Glutamatergic neuron (in vitro differentiated cells): ENCODE measurements at places on chromosomes 7 and 10.
A peak's percentile ranks its signal among the peaks of the same experiment; 100 is the strongest.

DNA sequence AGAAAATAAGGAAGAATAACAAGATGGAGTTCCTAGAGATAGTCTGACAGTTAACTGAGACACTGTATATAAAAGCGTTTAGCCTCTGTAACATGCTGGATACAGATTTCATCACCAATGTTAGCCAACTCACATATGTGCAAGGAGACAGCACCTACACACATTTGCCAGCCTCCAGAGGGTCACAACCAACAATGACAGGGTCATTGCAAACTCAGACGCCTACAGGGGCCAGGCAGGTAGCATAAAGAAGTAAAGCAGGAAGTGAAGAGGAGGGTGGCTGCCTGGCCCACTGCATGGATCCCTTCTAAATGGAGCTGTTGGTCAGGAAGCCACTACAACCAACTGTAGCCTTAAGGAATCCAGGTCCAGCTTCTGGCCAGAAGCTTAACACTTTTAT is 50.4 kb downstream of the NRAP start:
- DNase-seq = no peak

GRCh38 chr7:101885597-101885955 is 68.2 kb downstream of the CUX1 start:
- DNase-seq = no peak

DNA sequence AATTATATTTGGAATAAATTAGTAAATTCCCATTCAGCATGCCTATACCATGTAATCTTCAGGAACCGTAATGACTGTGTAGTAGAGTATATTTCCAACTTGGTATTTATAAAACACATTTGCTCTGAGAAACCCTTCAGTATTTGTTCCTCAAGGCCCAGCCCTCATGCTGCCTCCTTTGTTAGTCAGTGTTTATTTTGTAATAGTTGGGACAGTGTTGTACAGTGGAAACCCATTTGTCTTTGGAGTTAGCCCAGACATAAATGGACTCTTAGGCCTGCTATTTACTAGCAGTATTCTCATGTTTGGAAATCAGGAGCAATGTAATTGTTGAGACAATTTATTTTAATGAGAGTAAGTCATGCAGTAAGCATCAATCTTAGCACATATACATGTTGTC is 686.9 kb downstream of the AUTS2 start:
- DNase-seq = no peak

GRCh38 chr7:111401516-111401915 is 160.8 kb downstream of the IMMP2L start:
- DNase-seq = no peak

GRCh38 chr7:45573661-45574415 is at the start of gene ADCY1:
TSS of gene ADCY1 (plus strand) at chr7:45574368. CDS start at chr7:45574544, 176 bp downstream.
- peak; percentile 75 for DNase-seq

- DNase-seq = no peak
These were observed 36.5 kb downstream of the GLUD1 start for GRCh38 chr10:87058171-87058570.

DNA sequence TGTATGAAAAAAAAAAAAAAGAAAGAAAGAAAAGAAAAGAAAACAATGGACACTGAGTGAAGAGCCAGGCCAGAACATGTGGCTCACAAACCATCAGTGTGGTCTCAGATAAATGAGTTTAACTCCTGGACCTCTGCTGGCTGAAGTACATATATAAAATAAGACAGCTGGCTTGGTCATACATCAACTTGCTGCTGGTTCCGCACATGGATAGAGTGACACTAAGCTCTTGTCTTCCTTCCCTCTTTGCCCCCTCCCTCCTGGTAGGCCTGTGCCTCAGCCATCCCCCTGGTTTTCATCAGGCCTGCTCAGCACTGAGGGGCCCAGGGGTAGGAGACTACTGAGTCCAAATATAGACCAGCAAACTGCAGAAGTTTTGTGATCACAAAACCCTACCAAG is 58.1 kb upstream of the DGKI start:
- DNase-seq = no peak

DNA sequence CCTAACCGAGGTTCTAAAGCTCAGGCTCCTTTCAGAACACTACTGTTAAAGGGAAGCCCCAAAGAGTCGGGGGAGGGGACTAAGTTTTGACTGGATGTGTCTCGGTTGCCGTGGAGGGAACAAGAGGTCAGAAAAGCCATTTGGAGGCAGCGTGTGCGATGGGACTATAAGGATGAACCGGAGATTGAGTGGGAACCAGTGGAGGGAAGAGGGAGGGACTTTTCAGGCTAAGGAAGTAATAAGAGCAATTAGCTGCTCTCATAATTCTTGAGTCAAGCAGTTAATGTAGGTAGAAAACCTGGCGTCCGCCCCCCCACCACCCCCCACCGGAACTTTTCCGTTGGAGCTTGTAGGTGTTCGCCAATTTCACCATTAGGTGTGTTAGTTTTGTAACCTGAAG is 491 bp upstream of the AKAP9 start:
- no peak for DNase-seq

DNA sequence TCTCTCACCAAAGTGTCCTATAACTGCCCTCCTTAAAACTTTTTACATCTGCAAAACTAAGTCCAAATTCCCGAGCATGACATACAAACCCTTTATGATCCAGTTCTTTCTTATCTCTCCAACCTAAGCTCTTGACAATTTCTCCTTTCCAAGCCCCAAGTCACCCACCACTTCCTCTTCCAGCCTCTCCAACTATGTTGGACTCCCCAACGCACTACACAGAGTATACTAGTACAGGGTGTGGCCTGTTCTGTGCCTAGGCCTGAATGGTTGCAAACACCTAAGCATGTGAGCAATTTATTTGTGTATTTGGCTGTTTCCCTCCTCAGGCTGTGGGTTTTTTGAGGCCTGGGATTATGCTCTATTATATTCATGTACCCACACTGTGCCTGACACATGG is 101.2 kb upstream of the APBB1IP start:
- DNase-seq = no peak

DNA sequence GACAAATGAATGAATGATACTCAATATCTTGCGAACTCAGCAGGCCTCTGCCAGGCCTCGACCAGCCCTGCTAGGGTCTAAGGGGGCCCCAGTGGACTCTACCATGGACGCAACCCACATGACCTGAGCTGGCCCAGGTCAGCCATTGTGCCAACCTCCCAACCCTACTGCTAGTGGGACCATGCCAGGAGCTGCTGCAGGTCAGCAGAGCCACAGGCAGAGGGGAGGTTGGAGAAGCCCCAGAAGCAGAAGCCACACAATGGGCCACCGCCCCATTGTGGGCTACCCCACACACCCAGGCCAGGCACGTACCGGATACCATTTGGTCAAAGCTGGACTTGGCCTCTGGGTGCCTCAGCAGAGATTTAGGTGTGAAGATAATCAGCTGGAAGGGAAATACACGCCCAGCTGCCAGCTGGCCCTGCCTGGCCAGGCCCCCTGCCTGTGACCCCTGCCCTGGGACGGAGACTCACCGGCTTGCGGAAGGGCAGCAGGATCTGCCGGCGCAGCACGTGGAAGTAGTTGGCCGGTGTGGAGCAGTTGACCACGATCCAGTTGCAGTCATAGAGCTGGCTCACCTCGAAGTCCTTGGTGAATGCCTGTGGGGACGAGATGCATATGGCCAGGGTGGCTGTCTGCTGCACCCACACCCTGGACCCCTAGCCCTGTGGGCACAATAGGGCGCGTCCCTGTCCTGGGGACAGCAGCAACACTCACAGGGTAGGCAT is 24.5 kb downstream of the OGDHL start:
- no peak for DNase-seq

GRCh38 chr7:41421056-41421455 is 281.8 kb downstream of the INHBA start:
- DNase-seq = no peak

DNA sequence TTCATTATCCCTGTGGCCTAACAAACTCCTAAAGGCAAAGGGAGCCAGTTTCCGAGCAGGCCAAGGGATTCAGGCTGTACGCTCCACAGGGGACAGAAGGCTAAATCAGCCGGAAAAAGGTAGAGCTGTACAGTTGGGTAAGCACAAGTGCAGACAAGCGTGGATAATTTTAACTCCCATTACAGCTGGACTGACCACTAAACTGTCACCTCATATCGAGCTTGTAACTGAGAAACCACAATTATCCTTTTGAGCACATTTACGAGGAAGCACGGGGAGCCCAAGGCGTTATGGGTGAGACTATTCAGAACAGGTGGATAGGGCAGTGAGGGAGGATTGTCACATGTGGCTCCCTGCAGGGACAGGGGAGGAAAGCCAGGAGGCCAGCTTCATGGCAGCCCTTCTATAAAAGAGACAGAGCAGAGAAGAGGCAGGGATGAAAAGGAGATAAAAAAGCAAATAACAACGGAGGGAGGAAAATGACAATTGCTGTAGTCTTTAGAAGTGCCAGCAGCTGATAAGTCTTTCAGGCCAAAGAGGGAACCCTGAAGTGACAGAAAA is 288.0 kb downstream of the FGFR2 start:
- no peak for DNase-seq

GRCh38 chr7:94449151-94449725 is 54.5 kb downstream of the COL1A2 start:
- DNase-seq = no peak

DNA sequence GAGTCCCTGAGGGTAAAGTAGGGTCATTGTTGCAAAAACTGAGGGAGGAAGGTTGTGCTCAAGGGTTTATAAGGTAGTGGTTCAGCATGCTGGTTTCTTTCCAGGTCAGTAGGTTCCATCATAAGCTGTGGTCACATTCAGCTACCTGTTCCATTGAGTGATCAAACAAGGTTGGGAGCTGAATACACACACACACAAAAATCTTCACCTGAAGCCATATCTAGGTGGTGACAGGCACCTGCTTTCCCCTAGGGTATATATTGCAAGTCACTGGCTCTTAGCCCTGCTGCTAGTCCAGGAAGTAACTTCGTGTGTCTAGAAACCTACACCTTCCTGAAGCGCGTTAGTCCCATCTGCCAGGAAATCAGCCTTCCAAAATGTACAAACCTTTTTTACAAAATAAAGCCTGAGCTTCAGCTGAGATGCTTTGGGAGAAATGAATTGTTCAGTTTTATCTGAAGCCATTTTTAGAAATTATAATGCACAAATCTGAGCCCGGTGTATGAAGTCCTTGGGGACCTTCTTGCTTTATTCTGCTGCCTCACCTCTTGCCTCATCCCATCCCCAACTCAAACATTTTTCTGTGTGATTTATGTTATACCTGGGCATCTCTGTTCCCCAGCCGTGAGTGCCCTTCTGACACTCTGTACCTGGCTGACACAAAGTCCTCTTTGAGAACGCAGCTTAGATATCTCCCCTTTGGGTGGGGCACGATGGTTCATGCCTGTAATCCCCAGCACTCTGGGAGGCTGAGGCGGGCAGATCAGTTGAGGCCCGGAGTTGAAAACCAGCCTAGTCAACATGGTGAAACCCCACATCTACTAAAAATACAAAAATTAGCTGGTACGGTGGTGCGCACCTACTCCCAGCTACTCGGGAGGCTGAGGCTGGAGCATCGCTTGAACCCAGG is 10.6 kb upstream of the LAMTOR4 start:
- no peak for DNase-seq

DNA sequence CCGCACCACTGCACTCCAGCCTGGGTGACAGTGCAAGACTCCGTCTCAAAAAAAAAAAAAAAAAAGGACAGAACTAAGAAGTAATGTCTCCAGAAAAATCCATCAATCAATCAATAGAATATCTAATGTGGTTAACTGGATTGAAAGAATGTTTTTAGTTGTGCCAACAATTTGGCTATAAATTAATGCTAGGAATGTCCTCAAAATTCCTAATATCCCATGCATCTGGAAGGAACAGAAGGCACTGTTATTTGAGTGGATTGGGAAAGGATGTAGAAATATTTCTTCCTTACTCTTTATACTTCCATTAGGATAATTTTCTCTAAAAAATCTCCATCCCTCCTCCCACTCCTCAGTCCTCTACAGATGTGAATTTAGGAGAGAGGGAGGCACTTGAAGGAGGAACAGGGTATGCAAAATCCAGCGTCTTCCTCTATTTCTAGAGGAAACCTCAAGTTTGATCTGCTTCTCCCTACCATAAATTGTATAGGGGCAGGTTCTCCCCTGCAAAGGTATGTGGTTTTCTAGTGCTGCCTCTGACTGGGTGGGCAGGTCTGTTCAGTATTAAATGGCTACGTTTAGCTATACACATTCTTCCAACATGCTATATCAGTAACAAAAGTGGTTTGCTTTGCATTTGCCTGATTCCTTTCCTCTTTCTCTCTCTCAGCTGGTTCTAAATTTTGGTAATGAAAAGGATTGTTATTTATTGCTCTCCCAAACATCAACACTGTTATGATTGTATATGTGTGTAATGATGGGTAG is 54.1 kb downstream of the RNLS start:
- DNase-seq = no peak

- DNase-seq = no peak
These were observed 13.5 kb upstream of the TSPAN13 start for GRCh38 chr7:16739863-16740622.

- no peak for DNase-seq
These were observed 109.5 kb upstream of the ITGB1 start for GRCh38 chr10:33067481-33067880.

- DNase-seq = no peak
These were observed 166.9 kb downstream of the PTPRN2 start for GRCh38 chr7:158420591-158421340.

- DNase-seq = no peak
These were observed 132.7 kb downstream of the ICA1 start for GRCh38 chr7:8129318-8129659.

DNA sequence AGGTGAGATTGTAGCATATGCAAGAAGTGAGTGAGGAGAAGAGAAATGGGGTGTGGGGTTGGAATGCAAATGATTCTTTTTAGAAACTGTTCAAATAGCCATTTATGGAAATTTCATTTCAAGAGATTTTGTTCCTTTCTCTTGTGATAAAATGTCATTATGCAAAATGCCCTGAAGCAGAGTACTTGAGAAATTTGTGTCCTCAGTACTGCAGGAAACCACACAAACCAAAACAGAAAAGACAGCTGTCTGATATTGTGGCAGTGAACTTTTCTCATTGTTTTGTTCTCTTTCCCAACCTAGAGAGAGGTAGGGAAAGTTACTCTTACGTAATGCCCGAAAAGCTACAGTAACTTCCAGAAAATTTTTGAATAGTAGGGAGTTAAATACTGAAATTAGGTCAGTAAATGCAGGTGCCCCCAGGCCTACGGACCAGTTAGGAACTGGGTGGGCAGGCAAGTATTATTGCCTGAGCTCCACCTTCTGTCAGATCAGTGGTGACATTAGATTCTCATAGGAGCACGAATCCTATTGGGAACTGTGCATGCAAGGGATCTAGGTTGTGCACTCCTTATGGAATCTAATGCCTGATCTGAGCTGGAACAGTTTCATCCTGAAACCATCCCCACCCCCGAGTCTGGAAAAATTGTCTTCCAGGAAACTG is 34.0 kb downstream of the DLD start:
- no peak for DNase-seq

- no peak for DNase-seq
These were observed 4.2 kb downstream of the AFAP1L2 start for GRCh38 chr10:114400091-114400490.

DNA sequence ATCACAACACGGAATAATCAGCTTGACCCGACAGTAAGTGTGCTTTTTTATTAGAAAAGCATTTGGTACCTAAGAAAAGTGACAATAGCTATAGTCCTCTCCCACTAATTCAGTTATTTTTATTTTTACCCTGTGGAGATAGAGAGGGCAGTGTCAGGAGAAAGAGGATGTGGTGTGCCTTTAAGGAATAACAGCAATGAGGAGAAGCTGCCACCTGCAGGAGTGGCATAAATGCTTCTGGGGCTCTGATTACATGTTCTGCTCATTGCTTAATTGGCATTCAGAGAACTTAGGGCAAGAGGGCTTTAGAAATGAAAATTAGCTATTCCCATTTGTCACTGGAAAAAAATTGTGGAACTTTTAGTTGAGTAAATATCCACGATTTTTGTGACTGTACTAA is 60.1 kb downstream of the DENND11 start:
- DNase-seq = no peak

- no peak for DNase-seq
These were observed 165.1 kb upstream of the WNT16 start for GRCh38 chr7:121163699-121164098.
